ENCODE measurements at places on chromosomes 4 and X.

GRCh38 chr4:3372264-3372932 is 69.4 kb upstream of the HGFAC start:
- no peak for DNase-seq

GRCh38 chr4:24516926-24517325 is 67.4 kb downstream of the DHX15 start:
- no peak for DNase-seq

- DNase-seq = no peak
Measured at GRCh38 chrX:80792205-80792604, 17.5 kb downstream of the BRWD3 start.

GRCh38 chrX:12844319-12844718 is 22.6 kb upstream of the TLR7 start:
- DNase-seq = no peak

DNA sequence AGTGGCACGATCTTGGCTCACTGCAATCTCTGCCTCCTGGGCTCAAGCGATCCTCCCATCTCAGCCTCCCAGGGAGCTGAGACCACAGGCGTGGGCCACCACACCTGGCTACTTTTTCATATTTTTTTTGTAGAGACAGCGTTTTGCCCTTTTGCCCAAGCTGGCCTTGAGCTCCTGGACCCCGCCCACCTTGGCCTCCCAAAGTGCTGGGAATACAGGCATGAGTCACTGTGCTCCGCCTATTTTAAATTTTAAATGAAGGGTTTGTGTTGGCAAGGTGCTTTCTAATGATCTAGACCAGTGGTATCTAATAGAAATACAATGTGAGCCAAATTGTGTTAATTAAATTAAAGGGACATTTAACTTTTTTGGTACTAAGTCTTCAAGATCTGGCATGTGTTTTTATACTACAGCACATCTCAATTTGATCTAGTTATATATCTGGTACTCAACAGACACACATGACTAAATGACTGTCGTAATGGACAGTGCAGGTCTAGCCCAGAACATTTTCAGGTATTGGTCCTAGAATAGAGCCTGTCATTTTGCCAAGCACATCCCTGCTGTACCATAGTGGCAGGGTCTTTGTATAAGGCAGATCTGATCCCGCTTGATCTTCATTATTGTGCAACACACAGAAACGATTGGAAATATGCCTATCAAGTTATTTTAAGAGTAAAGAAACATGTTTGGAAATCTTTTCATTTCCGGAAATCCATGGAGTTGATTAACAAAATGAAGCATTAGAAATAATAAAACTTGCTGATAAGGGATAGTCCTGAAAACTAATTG is 7.3 kb downstream of the PGK1 start:
- no peak for DNase-seq

GRCh38 chrX:4935401-4935800 is 1222.0 kb upstream of the PRKX start:
- no peak for DNase-seq

DNA sequence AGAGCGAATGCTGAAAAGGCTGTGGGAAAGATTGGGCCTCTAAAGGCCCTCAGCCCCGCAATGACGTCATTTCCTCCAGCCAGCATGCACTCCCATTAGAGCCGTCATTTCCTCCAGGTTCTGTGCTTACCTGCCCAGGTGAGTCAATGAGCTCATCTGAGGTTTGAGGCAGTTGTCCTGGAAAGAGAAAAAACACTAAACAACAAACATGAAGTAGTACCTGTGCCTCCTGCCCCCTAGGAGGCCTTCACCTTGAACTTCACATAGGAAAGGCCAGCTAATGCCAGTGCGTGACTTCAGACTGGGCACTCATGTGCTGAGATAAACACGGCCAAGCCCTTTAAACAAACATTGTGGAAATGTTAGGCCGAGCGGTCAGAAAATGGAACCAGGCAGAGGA is 55.9 kb downstream of the FHDC1 start:
- no peak for DNase-seq

DNA sequence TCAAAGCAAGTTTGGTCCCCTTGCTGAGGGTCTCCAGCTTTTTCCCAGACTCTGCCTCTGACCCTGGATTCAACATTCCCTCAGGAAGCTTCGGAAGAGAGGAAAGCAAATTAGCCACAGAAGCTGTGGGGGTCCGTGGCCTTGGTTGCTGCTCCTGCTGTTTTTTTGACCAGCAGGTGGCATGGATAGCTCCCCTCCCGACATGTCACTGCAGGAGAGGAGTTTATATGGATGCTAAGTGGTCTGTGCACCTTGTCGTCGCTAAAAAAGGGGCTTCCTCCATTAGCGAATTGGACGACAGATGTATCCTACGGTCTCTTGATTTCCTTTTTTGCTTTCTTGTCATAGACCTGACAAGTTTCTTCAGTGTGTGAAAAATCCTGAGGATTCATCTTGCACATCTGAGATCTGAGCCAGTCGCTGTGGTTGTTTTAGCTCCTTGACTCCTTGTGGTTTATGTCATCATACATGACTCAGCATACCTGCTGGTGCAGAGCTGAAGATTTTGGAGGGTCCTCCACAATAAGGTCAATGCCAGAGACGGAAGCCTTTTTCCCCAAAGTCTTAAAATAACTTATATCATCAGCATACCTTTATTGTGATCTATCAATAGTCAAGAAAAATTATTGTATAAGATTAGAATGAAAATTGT is 70.2 kb downstream of the CD38 start:
- DNase-seq = no peak

GRCh38 chrX:26783512-26784225 is 567.7 kb downstream of the MAGEB5 start:
- DNase-seq = no peak

DNA sequence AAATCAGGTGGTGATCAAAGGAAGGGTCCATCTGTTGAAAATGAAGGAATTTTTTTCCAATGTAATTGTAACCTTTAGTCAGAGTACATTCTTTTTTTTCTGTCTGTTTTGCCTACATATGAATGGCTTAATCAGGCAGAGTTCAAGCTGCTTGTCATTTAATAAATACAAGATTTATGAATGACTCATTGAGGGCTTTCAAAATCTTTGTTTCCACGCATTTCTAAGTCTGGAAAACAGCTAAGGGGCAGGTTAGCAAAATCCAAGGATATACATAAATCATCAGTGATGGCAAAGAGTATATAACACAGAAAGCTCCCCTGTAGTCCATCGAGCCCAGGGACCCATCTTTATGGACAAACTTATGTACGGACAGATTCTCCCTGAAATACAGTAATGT is 1.8 kb downstream of the CA5B start:
- no peak for DNase-seq

DNA sequence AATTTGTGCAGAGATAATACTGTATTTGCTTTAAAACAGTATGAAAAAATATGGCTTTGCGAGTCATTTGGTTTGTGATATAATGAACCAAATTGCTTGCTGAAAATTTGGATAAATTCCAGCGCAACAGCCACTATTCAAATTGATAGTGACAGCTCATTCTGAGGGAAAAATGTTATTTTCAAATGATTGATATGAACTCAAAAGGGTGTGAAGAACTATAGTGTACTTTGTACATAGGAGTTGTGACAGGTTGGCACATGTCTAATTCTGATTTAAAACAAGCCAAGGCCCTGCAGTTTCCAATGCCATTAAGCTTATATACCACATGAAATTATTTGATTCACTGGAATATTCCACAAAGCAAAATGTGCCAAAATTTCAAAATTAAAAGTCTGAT is 1628.9 kb upstream of the AGA start:
- no peak for DNase-seq

DNA sequence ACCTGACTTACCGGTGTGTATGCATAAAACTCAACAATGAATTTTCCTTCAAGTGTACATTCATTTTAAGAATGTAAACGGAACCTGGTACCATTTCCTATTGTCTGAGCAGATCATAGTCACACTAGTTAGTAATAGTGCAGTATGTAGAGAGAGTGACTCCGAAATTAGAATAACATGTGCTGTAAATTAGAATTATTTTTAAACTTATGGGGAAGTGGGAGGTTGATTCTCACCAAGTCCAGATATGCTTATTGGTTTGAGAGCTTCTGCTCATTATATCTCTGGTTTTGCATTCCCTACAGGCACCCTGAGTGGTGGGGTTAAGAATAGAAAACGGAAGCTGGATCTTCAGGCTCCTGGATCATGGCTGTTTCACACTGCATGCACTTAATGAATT is 39.6 kb downstream of the KLF3 start:
- no peak for DNase-seq

- DNase-seq = no peak
Measured at GRCh38 chrX:6917666-6918065, 229.8 kb upstream of the STS start.

DNA sequence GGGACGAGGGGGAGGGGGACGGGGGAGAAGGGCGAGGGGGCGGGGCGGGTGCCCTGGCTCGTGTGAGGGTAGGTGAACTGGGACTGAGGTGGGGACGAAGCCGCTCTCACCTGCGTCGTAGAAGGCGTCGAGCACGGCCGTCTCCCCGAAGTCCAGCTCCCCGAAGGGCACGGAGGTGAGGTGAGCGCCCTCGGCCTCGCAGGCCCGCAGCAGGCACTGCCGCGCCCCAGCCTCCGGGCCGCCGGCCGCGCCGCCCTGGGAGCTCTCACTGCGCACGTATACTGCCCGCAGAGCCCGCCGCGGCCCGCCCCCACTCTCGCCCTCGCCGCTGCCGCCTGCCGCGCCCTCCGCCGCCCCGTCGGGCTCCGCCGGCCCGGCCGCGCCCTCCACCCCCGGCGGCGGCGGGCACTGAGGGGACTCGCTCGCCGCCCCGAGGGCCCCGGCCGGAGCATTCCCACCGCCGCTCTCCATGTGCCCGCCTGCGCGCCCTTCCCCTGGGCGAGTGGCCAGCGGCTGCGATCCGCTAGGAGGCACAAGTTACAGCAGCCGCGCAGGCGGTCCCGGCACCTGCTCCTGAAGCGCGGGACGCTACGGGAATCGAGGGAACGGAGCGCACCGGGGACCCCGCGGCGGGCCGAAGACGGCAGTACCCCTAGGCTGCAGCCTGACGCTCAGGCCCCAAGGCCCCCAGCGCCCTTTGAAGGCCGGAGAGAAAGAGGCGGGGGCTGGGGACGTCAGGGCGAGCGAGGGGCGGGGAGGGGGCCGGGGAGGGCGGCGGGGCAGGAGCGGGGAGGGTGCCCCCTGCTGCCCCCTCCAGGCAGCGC is at the start of gene MAP3K15:
MAP3K15 (minus strand) TSS at position 718 of the 824 bp plus-strand sequence; CDS start at position 471, 247 bp downstream.
- no peak for DNase-seq

DNA sequence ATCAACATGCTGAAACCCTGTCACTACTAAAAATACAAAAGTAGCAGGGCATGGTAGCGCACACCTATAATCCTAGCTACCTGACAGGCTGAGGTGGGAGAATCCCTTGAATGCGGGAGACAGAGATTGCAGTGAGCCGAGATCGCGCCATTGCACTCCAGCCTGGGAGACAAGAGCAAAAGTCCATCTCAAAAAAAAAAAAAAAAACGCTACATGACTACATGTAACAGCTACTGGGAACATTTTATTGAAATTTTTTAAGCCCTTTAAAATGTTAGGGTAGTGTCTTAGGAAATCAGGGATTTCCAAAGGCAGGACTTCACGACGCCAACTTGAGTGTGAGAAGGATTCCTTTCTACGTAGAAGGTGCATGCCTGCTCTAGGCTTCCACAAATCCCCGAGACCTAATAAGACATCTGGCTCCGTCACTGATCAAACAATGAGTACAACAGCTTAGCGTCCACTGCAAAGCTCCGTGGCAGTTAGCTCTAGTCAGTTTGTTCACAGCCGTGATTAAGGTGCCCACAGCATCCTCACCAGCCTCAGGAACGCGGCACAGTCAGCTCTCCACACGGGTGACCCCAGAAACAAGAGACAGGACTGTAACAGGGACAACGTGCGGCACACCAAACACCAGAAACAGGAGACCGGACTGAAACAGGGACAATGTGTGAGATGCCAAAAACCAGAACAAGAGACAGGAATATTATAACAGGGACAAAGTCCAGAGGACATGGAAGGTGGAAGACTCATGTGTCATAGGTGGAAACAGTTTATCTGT is 33.7 kb downstream of the DHRSX start:
- DNase-seq = no peak

DNA sequence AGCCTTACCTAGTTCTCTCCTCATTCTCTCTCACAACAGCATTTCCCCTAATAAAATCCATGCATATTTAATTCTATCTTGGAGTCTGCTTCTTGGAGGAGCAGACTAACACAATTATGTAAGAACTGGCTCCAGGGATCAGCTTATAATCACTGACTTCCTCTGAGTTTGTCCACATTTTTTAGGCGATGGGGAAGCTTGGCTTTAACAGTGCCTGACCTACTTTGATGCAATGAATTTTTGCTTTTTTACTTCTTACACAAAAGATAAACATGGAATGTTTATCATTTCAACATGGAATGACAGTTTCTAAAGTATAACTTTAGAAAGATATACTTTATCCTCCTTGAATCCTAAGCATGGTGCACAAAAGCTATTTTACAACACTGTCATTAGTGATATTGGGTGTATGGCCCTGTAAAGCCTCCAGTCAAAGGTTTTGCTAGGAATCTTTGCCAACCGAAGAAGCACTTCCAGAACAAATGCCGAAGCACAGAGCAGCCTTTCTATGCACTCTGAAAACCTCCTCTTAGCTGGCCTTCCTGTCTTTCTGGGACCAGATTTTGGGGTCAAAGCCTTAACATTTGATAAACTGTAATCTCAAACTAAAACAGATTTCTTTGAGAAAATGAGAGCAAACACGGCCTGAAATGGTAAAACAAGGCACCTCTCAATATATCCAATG is 736 bp downstream of the BDH2 start:
- DNase-seq = no peak

GRCh38 chr4:94931626-94932025 is 173.9 kb downstream of the BMPR1B start:
- DNase-seq = no peak

GRCh38 chr4:55143858-55144257 is 18.5 kb upstream of the KDR start:
- no peak for DNase-seq
